Esophagus squamous epithelium (tissue), 5 donors: ENCODE measurements at places on chromosomes 1 and 21.

GRCh38 chr21:36728371-36729111 lies 29.6 kb downstream of the SIM2 start:
- no peak for DNase-seq

GRCh38 chr1:188517139-188517538 lies 1688.4 kb downstream of the PLA2G4A start:
- DNase-seq, result no peak

GRCh38 chr1:69404486-69404885 lies 163.2 kb upstream of the LRRC7 start:
- no peak for DNase-seq

DNA sequence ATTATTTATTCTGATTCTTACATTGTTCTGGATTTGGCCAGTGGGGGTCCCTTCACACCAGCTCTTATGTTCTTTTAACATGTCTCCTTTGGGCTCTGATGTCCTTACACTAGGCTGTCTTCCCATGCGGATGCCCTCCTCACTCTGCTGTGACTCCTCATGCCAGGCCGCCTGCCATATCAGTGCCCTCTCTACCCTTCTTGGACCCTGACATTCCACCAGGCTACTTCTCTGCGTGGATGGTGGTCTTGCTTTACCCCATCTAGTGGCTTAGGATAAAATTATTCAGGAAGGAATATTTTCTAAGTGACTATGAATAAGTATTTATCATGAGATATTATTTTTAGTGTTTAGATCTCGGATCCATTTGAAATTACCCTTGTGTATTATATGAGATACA lies 21.2 kb downstream of the ATF6 start:
- no peak for DNase-seq

- DNase-seq, result no peak
These were observed 17.9 kb downstream of the GBP5 start for GRCh38 chr1:89254658-89255287.

- DNase-seq, result no peak
These were observed 673 bp upstream of the DHCR24 start for GRCh38 chr1:54887665-54888071.

DNA sequence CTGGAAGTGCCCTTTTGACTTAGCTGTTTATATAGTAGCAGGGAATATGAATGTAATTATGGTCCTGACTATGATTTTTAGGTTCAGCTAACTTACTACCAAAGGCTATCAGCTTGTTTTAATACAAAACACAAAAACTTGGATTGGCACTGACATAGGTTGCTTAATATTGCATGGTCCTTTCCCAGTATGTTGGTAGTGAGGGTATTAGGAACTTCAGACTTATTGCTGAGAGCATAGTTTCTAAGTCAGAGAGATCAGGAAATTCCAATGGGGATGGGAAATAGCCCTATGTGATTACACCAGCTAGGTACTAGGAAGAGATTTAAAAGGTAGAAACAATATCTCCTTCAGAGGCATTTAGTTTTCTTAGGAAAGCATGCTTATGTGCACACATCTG lies 7.7 kb downstream of the ARID1A start:
- DNase-seq, result no peak

DNA sequence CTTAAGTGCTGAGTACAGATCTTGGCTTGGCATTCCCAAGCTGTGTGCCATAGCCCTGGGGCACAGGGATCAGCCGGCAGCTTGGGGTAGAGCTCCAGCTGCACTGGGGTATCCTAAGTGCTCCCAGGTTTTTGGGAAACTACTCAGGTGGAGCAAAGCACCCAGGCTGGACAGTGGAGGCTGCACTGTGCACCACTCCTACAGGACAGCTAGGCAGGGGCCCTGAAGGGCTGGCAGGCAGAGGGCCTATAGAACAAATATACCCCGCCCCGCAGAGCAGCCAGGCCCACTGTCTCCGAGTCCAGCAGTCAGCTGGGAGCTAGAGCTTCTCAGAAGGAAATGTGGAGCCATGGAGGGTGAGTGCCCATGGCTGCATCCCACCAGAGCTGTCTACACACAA lies 691.7 kb upstream of the ADGRL2 start:
- DNase-seq, result no peak

DNA sequence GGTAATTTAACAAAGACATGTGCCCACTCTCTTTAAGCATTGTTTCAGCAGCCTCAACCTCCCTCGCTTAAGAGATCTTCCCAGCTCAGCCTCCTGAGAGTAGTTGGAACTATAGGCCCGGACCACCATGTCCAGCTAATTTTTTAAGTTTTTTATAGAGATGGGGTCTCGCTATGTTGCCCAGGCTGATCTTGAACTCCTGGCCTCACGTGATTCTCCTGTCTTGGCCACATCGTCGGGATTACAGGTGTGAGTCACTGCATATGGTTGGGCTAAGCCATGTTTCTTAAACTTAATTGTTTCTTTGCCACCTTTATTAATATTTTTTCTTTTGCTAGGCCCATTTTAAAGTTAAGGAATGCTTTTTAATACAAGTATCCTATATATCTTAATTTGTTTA lies 18.6 kb upstream of the AGPAT3 start:
- no peak for DNase-seq

- DNase-seq, result no peak
These were observed 230.9 kb downstream of the LTN1 start for GRCh38 chr21:28761674-28762356.
